Activated T-cell treated with anti-CD3 and anti-CD28 coated beads, Interleukin-2, amount 50 U/mL, for 72 hours (primary cell): ENCODE measurements at places on chromosomes 4 and X. TPM values are rescaled to one million over a fixed set of nuclear protein-coding genes. Genes with fewer than 3 reads are reported as not detected.

DNA sequence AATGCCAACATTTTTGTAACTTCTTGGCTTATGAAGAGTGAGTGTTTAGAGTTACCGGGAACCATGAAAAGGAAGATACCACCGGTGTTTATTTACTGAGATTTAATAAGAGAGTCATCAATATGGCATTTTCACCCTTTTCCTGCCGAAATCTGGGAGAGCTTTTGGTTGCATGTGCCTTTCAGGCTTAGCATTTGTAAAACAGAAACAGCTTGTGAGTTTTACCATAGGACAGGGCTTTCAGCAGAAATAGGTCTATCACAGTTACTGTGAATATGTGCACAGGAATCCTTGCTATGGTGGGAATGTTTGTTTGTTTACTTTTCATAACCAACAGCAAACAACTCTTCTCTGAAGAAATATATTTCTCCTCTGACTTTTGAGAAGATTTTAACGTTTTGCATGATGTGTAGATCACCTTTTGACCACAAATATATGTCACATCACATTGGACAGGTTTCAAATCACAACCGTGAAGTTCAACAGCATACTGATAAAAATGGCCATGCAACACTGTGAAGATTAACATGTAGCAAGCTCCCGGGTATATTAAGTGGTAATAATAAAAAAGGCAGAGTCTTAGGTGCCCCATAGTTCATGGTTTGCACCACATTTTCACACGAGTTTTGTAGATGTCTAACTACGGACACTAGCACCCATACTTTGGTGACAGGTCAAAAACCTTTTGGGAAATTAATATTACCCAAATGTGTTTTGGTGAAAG lies 21.3 kb downstream of the ARHGAP24 start:
- no peak for DNase-seq

DNA sequence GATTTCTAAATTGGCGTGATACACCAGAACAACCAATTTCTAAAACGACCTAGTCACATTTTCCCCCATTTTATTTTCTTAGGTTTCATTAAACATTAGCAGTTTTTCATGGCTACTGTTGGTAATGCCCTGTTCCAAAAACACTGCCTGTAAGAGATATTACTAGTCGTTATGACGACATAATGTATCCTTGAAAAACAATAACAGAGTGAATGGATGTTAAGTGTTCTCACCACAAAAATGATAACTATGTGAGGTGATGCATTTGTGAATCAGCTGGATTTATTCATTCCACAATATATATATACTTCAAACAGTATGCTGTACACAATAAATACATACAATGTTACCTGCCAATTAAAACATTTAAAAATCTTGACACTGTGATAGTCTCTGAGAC lies 1147.6 kb upstream of the PCDH10 start:
- no peak for DNase-seq

- DNase-seq: no peak
These were observed 306.9 kb upstream of the SLIT2 start for GRCh38 chr4:19944806-19945205.

DNA sequence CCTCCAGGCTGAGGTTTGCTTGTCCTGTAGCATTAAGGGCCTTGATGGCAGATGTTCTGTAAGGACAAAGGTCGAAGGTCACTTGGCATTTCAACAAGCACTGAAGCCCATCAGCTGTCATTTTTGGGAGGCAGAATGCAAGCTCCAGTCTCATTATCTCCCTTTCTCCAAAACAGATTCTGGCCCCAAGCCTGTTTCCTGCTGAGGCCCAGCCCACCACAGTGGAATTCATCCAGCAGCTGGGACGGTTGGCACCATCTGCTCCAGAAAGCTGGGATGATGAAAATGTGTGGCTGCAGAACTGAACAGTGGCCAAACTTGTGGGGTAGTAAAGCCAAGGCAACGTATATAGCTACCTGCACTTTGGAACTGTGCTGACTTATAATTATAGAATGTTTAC lies 17.7 kb upstream of the PPEF2 start:
- no peak for DNase-seq

DNA sequence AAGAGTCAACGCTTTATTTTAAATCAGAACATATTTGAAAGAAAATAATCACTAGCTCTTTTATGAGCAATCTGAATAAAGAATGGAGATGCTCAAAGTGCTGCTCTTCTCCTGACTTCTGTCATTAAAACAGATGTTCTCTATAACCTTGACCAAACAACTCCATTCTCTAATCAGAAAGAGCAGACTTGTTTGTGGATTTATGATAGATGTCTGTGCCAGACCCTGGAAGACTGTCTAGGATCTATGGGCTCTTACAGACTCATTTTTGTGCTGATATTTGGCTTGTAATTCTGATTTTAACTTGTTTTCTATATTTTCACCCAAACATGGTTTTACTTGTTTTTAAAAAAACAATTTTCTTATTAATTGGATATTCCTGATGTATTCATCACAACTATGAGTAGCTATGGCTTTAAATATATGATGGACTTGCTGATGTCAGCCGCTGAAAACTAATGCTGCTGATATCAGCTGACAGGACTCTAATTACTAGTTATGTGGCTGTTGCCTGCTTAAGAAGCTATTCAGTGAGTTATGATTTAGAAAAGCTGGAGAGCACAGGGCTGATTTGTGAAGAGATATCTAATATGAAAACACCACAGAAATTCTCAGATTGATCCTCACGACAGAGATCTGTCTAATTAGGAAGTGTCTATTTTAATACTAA lies 31.6 kb upstream of the MAML3 start:
- DNase-seq: no peak

DNA sequence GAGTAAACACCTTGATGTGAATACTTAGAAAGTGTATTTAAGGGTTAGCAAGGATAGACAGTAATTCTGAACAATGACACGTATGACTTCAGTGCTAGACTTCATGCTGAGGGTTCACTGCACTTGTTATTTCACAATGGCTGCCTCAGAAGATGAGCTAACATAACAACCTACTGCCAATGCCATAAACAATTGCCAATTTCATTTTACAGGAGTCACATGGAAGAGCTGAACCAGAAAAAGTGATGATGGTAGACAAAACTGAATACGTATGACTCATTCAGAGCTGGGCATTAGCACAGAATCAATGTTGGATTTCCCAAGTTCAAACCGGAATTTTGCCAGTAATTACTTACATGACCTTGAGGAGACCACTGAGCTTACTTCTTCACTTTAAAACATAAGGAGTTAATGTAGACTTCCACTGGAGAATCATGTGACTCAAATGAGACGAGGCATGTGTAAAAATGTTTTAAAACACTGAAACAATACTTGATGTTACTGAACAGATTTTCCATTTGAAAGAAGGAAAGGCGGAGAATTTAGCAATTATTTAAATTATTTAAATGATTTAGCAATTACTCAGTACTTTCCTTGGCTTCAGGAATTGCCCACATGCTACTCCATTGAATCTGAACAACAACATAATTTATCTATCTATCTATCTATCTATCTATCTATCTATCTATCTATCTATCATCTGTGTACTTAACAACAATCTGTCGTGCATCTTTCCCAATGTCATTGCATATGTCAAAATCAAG lies 868.5 kb upstream of the SLIT2 start:
- DNase-seq: no peak

DNA sequence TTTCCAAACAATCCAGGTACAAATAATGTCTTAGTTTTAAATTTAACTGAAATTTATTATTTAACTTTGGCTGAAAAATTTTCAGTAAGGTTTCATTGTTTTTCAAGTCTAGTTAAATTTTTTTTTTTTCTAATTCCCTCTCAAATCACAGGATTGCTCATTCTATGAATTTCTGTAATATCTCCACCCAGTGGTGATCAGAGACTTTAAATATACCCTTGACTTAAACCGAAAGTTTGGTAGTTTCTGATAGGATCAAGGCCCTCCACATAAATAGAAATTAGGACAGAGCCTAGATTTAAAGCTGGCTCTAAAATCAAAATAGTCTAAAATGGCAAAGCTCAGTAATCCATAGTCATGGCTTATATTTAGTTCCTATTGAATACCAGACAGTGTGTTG lies 175.4 kb downstream of the TBCK start:
- no peak for DNase-seq

DNA sequence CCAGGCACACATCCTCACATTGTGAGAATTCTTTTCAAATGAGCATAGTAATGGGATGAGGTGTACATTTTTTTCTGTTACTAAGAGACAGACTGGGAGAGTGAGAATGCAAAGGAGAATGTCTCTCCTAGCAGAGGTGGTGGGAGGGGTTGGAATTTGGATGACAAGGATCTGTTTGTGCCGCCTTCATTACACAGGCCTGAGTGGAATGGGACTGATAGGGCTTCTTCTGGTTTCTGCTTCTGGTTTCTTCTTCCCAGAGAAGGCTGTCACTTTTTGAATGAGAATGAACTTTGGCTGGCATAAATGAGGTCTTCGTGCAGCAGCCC lies 55.4 kb downstream of the C4orf51 start:
- DNase-seq: no peak

DNA sequence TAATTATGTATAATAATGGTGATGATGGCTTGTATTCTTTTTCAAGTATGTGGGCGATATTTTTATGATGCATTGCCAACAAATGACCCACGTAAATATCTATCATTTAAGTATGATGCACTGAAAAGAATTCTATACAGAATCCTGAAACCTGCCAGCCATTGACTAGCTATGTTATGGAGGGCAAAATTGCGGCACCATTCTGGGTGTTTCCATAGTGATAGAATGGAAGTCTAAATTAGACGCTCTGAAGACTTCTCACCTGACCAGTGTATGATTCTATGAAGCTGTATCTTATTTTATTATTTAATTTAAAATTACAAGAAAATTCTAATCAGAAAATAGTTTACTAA lies 677 bp upstream of the CENPC start:
- DNase-seq: no peak

DNA sequence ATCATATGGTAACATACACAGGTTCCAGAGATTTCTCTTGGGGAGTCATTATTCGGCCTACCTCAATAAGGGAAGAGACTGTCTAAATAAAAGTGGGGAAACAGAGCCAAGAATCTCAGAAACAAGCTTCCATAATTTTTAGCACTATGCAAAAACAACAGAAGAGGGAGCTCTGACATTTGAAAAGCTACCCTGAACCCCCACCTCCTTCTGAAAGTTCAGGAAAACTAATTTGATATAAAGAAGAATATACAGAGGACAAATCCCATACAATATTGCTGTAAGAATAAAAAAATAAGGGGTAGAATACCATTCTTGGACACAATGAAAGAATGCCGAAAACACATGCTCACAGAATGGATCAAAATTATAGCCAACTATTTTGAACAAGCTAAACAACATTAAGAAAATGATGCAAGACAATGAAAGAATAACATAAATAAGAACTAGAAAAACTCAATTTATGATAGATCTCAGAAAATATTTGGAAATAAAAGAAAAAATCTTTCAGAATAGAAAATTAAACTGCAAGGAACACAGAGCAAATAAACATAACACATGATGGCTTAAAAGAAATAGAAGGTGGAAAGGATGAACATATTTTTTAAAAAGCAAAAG lies 14.4 kb upstream of the ZNF41 start:
- no peak for DNase-seq

DNA sequence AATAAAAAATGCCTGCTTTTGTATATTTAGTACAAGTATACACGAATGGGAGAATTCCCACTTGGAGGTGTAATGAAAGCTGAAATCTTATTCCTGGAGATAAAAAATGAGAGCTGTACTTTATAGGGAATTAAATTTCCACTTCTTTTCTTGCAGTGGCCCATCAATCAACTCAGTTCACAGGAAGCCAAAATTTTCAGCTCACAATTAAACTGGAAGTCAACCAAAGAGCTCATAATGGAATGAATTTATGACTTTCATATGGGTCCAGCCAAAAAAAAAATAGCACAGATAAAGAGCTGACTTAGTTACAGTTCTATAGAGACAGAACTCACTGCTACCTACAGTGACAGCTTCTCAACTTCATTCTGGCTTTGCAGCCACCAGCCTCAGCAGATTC lies 115.2 kb upstream of the TBC1D9 start:
- no peak for DNase-seq

DNA sequence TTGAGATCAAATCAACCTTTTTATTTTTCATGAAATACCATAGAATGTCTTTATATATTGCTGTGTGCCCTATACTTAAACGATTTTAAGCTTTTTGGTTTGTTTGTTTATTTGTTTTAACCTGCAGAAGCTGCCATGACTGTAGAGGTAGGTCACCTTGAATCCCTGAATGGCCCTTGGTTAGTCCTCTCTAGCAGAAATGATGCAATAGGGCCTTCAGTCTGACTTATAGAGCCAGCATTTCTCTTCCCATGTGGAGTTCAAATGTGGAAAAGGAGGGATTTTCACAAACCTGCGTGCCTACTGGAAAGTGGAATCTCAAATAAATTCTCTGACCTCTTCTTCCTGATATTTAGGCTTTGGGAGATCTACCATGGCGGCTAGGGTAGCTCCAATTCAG lies 327.9 kb downstream of the MAPK10 start:
- no peak for DNase-seq

- peak; percentile 8 for DNase-seq
These were observed 8.0 kb upstream of the CPEB2 start for GRCh38 chr4:14994242-14994641.

GRCh38 chr4:109171070-109171469 lies 131.4 kb downstream of the COL25A1 start:
- DNase-seq: no peak

GRCh38 chr4:105350859-105351490 lies 122.9 kb downstream of the PPA2 start:
- no peak for DNase-seq

DNA sequence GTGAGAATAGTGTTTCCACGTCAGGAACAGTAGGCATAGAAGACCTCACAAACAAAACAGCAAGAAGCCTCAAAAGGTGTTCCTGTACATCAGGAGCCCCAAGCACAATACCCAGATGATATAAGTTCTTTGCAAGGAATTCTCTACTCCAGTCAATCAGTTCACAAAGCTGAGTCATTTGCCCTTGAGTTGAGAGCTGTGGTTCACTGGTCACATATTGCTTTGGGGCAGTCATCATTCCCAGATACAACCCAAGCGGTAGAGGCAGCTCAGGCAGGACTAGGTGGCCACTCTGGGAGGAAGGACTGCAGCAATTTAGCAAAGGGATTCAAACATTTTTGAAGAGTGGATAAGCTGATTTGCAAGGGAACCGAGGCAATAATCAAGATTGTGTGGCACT lies 551.5 kb upstream of the ZFP42 start:
- no peak for DNase-seq

DNA sequence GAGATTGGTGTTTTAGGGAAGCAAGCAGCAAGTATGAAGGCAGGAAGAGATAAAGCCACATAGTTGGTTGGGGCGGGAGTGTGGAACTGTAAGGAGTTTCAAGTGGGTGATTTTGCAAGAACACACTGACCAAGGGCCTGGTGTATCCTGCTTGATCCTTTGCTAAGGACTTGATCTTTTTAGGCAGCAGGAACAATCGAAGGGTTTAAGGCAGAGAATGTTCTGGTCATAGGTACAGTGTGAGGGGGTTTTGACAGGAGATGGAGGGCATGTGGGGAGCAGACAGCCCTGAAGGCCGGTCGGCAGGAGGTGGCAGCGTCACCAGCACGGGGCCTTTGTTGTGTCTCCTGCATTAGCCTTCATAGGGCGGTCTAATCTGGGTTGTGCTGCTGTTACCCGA lies 54.7 kb downstream of the FAM193A start:
- no peak for DNase-seq

Gene TENM3
- total RNA-seq: 0.12 TPM

Gene MORF4L2
- total RNA-seq: 171 TPM

Gene SMIM10L2A
- 0.24 TPM for total RNA-seq

Gene VCX3B
- not detected for total RNA-seq

Gene TSPAN7
- total RNA-seq: 0.60 TPM

Gene ARAF
- total RNA-seq: 94.7 TPM

Gene TRO
- 4.1 TPM for total RNA-seq

Gene SMARCA1
- 0.36 TPM for total RNA-seq
